ENCODE measurements at places on chromosomes 11 and 22. TPM values are rescaled to one million over a fixed set of nuclear protein-coding genes. Genes with fewer than 3 reads are reported as not detected.

Gene OR52N4
- not detected for total RNA-seq

Gene OR52B6
- total RNA-seq: not detected

Gene SLC29A2
- 1.1 TPM for total RNA-seq

Gene RAG2
- total RNA-seq: 0.16 TPM

DNA sequence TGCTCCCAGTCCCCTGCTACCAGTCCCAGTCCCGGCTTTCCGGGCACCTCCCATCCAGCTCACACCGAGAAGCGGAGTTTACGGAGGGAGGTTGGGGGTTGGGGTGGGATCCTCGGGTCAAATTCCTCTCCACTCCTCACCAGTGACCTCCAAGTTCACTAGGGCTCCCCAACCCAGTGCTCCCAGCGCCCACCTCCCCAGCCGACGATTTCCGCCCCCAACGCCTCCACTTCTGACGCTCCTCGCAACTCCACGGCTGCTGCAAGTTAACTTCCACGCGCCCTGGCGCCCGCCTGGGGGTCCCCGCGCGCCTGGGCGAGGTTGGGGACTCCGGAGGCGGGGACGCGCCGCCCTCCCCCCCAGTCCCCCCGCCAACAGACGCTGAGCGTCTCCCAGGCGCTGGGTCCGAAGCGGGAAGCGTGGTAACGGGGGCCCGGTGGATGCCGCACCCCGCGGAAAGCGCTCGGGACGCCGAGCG is 526 bp downstream of the TPST2 start:
- no peak for DNase-seq

GRCh38 chr11:88100151-88100550 is 75.1 kb downstream of the RAB38 start:
- no peak for DNase-seq

DNA sequence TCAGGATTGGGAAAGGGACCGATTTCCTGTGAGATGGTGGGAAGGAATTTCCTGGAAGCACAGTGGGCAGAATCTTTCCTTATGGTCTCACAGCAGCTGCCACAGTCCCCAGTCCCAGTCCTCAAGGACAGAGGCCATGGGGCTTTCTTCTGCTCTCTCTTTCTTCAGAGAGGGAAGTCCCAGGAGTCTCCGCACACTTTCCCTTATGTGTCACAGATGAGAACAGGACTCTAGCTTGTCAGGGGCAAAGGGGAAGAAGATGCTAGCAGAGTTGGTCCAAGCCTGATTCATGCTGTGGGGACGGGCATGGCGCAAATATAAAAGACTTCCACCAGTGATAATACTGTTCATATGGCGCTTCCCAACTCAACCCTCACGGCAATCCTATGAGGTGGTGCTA is 7.5 kb upstream of the PPFIA1 start:
- no peak for DNase-seq

GRCh38 chr11:43933608-43934551 is 8.6 kb upstream of the C11orf96 start:
- DNase-seq: peak; percentile 60

- no peak for DNase-seq
Observed at GRCh38 chr11:5618807-5619206, 6.0 kb upstream of the TRIM34 start.

- DNase-seq: no peak
Observed at GRCh38 chr22:47133061-47133969, 370.9 kb downstream of the TBC1D22A start.
